Left ventricle myocardium inferior (tissue), 1 donor: ENCODE measurements at places on chromosomes 6 and 20. TPM values are rescaled to one million over a fixed set of nuclear protein-coding genes. Genes with fewer than 3 reads are reported as not detected.

- DNase-seq = peak; percentile 42
- H3K27me3 ChIP-seq = no peaks in the 10 kb centered on the region
- H3K36me3 ChIP-seq = peaks cover 8% of the 10 kb centered on the region
- H3K4me3 ChIP-seq = peak overlapping the region; percentile 96
- peaks cover 45% of the 10 kb centered on the region for H3K4me1 ChIP-seq
- H3K27ac ChIP-seq = peak overlapping the region; percentile 91
Observed at GRCh38 chr20:36574366-36575135, 1.2 kb downstream of the TGIF2 start.

DNA sequence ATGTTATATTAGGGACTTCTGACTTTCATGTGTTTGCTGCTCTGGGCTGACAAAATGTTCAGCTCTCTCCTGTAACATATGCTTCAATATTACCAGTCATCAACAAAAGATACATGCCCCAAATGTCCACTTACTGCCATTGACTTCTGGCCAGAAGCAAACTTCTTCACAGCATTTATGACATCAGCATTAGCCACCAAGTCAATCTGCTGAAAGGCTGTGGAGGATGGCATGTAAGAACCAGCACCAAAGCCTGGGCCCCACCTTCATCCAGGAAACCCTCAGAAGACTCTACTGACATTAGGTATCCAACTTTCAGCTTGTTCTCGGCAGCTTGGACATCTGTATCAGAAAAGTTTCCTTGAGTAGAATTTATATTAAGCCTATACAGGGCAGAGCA lies 595.5 kb downstream of the COL12A1 start:
- H3K4me3 ChIP-seq = no peak overlapping the region
- H3K4me1 ChIP-seq = no peaks in the 10 kb centered on the region
- DNase-seq = no peak
- H3K27ac ChIP-seq = no peak overlapping the region
- no peaks in the 10 kb centered on the region for H3K27me3 ChIP-seq

Gene HNF4A
- total RNA-seq = not detected

Gene MDFI
- total RNA-seq = 0.77 TPM

Gene WASF1
- 0.80 TPM for total RNA-seq

GRCh38 chr6:158625881-158626305 lies 18.6 kb downstream of the DYNLT1 start:
- H3K36me3 ChIP-seq = peaks cover 40% of the 10 kb centered on the region
- no peak overlapping the region for H3K27ac ChIP-seq
- DNase-seq = no peak
- no peak overlapping the region for H3K4me3 ChIP-seq

DNA sequence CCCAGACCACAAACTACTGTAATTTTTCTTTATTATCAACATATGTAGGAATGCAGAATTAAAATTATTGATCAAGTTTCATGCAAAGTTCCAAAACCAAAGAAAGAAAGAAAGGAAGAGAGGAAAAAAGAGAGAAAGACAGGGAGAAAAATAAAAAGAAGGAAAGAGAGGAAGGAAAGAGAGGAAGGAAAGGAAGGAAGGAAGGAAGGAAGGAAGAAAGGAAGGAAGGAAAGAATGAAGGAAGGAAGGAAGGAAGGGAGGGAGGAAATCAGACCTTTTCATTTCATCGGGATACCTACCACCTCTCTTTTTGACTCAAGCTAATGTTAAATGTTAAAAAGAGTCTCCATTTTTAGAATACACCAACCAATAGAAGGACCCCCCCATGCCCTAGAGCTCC lies 31.9 kb downstream of the DCDC2 start:
- H3K27ac ChIP-seq = no peak overlapping the region
- no peaks in the 10 kb centered on the region for H3K36me3 ChIP-seq
- no peak overlapping the region for H3K4me3 ChIP-seq
- H3K27me3 ChIP-seq = peaks cover 7% of the 10 kb centered on the region
- no peaks in the 10 kb centered on the region for H3K4me1 ChIP-seq

DNA sequence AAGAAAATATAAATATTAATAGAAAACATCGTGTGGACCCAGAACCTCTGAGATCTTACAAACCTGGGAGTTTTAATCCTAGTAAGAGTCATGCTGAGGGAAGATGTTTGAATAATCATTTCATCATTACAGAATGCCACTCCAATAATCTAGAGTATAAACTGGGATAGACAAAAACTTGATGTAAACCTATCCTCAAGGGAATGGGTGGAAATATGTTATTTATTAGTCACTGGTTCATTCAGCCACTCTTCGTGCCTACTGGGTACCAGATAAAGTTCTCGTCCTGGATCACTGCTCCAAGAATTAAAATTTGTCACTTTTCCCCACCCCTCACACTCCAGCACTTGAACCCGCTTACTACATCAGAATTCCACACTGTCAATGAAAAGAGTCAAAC lies 7.7 kb downstream of the HLA-B start:
- no peak overlapping the region for H3K4me3 ChIP-seq
- H3K4me1 ChIP-seq = peaks cover 5% of the 10 kb centered on the region

DNA sequence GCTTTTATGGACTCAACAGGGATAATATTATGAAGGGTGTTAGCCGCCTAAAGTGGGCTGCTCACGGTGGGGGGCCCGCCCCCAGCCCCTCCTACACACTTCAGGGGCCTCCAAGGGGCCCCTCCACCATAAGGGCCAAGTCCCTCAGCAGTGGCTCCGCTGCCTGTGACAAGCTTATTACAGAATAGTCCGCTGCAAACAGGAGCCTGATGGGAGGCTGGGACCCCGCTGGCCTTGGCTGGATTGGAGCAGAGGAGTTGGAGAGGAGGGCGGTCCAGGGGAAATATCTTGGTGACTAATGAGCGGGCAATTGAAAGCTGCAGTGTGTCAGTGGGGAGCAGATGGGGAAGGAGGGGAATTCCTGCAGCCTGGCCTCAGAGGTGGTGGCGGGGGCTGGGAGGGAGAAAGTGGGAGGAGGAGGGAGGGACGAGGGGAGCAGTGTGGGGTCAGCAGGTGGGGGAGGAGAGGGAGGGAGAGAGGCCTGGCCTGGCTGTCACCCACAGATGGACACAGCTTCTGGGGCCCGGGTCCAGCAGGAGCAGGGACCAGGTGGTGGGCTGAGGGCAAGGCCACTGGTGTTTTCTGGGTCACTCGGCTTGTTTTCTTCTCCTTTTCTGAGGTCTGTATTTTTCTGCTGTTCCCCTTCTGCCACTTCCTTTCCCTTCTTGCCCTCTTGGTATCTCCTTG lies 57.6 kb upstream of the FOXP4 start:
- H3K4me1 ChIP-seq = no peaks in the 10 kb centered on the region
- no peak overlapping the region for H3K27ac ChIP-seq
- H3K4me3 ChIP-seq = no peak overlapping the region
- peaks cover 59% of the 10 kb centered on the region for H3K27me3 ChIP-seq
- DNase-seq = no peak
- H3K36me3 ChIP-seq = no peaks in the 10 kb centered on the region

GRCh38 chr6:14912706-14913105 lies 333.2 kb upstream of the JARID2 start:
- H3K36me3 ChIP-seq = no peaks in the 10 kb centered on the region
- no peak for DNase-seq
- H3K4me1 ChIP-seq = no peaks in the 10 kb centered on the region
- no peak overlapping the region for H3K4me3 ChIP-seq

Gene DSP
- 322 TPM for total RNA-seq

DNA sequence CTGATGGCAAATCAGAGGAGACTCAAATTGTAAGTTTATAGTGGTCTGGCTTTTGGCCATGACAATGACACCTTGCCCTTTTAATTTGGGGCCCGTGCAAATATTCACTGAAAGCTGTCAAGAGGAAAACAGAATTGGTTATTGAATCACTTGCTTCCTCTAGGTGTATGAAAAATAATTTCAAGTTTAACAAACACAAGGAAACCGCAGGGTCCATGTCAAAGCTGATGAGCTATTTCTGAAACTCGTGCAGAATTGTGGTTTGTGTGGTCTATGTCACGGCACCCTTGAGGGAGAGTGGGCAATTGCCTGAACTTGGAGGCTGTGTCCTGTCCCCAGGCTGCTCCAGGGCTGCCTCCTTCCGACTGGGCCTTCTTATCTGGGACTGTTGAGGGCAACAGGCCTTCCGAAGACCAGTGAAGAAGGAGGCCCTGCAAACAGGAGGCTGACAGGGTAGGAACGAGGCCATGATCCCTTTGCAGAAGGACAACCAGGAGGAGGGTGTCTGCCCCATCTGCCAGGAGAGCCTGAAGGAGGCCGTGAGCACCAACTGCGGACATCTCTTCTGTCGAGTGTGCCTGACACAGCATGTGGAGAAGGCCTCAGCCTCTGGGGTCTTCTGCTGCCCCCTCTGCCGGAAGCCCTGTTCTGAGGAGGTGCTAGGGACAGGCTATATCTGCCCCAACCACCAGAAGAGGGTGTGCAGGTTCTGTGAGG lies 788 bp downstream of the TRIM40 start:
- no peak overlapping the region for H3K4me3 ChIP-seq
- no peaks in the 10 kb centered on the region for H3K4me1 ChIP-seq
- no peaks in the 10 kb centered on the region for H3K36me3 ChIP-seq
- DNase-seq = no peak
- no peak overlapping the region for H3K27ac ChIP-seq

Gene SLPI
- total RNA-seq = 1.8 TPM

- no peaks in the 10 kb centered on the region for H3K36me3 ChIP-seq
- H3K27ac ChIP-seq = no peak overlapping the region
- no peak for DNase-seq
- no peak overlapping the region for H3K4me3 ChIP-seq
- peaks cover 3% of the 10 kb centered on the region for H3K27me3 ChIP-seq
Observed at GRCh38 chr20:45456632-45457031, 12.9 kb upstream of the WFDC2 start.

Gene GTSF1L
- not detected for total RNA-seq

Gene EFCAB8
- not detected for total RNA-seq

DNA sequence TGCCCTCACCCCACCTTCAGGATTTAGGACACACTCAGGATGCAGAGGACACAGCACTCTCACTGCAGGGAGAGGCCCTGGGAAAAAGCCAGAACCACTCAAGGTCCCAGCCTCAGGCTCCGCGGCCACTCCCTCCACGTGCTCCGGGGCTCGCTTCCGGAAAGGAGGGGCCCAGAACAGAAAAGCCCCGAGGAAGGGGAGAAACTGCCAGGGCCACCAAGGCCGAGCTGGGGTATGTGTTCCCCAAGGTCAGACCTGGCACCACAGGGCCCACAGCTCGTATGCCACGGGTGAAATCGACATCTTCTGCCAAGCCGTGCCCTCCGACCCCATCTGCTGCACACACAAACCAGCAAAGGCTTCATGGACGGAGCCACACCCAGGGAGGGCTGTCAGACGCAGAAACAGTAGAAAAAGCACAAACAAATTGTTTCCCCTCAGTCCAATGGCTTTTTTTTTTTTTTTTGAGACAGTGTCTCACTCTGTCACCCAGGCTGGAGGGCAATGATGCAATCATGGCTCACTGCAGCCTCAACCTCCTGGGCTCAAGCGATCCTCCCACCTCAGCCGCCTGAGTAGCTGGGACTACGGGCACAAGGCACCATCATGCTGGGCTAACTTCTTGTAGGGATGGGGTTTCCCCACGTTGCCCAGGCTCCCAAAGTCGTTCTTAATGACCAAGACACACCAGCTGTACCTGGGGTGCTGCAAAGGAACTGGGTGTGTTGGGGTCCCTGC lies 33.4 kb downstream of the SLC2A4RG start:
- H3K4me1 ChIP-seq = peaks cover 39% of the 10 kb centered on the region
- H3K36me3 ChIP-seq = peaks cover 41% of the 10 kb centered on the region
- no peaks in the 10 kb centered on the region for H3K27me3 ChIP-seq
- DNase-seq = peak; percentile 43
- H3K27ac ChIP-seq = peak overlapping the region; percentile 59

Gene TNFRSF21
- total RNA-seq = 6.3 TPM

DNA sequence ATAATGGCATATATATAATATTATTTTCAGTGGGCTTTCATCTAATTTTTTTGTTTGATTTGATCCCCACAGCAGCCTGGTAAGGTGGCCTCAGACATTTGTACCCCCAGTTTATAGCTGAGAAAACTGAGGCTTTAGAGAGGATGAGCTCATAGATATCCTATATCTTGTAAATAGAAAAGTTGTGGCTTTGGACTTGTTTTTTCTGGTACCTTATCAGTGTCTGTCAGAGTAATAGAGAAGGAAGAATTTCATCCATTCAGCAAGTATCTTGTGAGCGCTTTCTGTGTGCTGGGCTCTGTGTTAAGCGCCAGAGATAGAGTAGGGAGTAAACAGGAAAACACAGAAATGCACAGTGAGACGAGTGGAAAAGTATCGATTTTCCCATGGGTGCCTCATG lies 27.9 kb downstream of the TAF11 start:
- peaks cover 68% of the 10 kb centered on the region for H3K36me3 ChIP-seq
- no peak for DNase-seq
- H3K4me1 ChIP-seq = peaks cover 19% of the 10 kb centered on the region

- H3K4me1 ChIP-seq = peaks cover 7% of the 10 kb centered on the region
- H3K36me3 ChIP-seq = no peaks in the 10 kb centered on the region
- no peak overlapping the region for H3K4me3 ChIP-seq
- no peak overlapping the region for H3K27ac ChIP-seq
- DNase-seq = no peak
Observed at GRCh38 chr6:125546841-125547251, 202.6 kb upstream of the HEY2 start.

DNA sequence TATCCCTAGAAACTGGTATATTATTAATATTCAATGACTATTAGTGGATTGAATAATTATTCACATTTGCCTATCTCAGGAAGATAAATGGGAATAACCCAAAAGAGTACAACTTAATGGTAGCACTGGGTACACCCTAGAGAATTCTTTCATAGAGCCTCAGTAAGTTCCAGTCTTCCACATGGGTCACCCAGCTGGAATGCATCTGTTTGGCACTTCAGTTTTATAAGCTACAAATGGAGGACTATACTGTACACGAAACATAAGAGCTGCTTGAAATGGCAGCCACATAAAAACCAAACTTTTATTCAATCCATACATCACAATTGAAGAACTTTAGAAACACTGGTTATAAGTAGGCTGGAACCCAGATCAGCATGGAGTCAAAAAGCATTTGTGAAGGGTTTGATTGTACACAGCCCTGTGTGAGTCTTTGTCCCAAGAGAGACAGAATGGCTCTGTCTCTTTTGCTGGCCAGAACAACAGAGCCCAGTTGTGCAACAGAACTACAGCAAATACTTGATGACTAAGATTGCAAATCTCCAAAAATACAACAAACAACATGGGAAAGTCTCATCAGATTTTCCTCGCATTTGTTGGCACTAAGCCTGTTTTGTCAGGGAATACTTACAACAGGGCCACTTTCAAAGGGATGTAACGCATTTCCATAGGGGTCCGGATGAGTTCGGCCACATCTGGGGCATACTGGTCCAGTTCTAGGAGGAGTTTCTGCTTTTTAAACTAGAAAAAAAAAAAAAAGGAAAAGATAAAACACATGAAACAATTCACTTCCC lies 39.5 kb downstream of the PIGU start:
- DNase-seq = no peak
- H3K36me3 ChIP-seq = peaks cover 37% of the 10 kb centered on the region
- peaks cover 25% of the 10 kb centered on the region for H3K4me1 ChIP-seq
- H3K27me3 ChIP-seq = no peaks in the 10 kb centered on the region

- H3K27me3 ChIP-seq = no peaks in the 10 kb centered on the region
- H3K4me1 ChIP-seq = no peaks in the 10 kb centered on the region
- H3K4me3 ChIP-seq = no peak overlapping the region
- H3K27ac ChIP-seq = no peak overlapping the region
Observed at GRCh38 chr20:25571817-25572216, 13.5 kb downstream of the NINL start.

DNA sequence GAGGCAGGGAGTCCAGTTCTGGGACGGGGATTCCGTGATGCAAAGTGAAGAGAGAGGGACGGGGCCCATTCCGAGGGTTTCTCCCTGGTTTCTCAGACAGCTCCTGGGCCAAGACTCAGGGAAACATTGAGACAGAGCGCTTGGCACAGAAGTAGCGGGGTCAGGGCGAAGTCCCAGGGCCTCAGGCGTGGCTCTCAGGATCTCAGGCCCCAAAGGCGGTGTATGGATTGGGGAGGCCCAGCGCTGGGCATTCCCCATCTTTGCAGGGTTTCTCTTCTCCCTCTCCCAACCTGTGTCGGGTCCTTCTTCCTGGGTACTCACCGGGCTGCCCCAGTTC lies 35.9 kb upstream of the HLA-G start:
- no peaks in the 10 kb centered on the region for H3K36me3 ChIP-seq
- H3K27ac ChIP-seq = no peak overlapping the region
- peak overlapping the region; percentile 88 for H3K4me3 ChIP-seq
- peaks cover 22% of the 10 kb centered on the region for H3K4me1 ChIP-seq
